ENCODE measurements at places on chromosomes 3 and 15.

GRCh38 chr15:84748274-84749110, at the start of gene ZNF592:
ZNF592 (plus strand) TSS chr15:84748592; CDS start chr15:84782676, 34,084 bp downstream.
- no peak for DNase-seq

GRCh38 chr15:79816571-79816970, 80.2 kb downstream of the MTHFS start:
- DNase-seq, result no peak

DNA sequence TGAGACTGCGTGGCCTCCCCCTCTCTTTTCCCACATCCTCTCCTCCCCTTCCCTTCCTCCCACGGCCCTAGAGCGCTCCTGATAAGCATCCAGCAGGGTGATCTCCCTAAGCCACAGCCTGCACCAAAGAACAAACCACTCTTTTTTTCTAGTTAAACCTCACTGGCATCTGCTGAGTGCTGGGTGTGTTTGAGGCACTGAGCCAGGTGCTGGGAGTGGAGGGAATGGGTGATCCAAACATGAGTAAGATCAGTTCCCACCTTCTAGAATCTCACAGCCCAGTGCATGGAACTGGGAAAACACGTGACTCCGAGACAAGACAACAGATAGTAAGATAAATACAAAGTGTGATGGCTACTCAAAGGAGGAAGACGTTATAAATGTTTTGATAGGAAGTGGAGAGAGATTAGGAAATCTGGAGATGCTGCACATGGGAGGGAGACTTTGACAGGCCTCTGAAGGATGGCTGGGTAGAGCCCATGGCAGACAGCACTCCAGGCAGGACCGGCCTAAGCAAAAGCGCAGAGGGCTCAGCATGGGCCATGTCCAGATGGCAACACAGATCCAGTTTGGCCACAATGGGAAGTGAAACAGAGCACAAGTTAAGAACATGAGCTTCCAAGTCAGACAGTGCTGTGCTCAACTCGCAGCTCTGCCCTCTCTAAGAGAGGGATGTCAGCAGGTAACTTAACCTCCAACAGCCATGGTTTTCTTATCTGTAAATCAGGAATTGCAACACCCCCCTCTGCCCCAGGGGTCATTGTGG, 55.6 kb downstream of the CCR3 start:
- DNase-seq, result peak; percentile 83

- DNase-seq, result no peak
Observed at GRCh38 chr15:84881520-84881830, 3.0 kb upstream of the SLC28A1 start.

GRCh38 chr3:119548341-119548740, 11.1 kb downstream of the CD80 start:
- no peak for DNase-seq

DNA sequence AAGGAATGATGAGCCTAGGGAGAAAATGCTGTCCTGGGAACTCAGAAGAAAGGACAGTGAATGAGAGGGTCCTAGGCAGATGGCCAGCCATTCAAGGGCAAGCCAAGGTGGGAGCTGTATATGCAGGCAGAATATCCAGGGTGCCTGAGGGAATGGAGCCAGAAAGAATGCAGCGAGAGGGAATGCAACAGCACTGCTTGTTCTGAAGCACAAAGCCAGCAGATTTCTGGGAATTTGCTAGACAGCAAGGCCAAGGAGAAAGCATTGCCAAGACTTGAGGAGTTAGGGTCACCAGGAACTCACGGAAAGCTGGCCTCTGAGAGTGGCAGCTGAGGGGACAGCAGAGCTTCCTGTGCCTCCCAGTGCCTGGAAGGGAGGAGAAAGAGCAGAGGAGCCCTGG, 200.6 kb downstream of the MYRIP start:
- no peak for DNase-seq

- no peak for DNase-seq
Observed at GRCh38 chr3:148643389-148643840, 54.3 kb upstream of the AGTR1 start.

DNA sequence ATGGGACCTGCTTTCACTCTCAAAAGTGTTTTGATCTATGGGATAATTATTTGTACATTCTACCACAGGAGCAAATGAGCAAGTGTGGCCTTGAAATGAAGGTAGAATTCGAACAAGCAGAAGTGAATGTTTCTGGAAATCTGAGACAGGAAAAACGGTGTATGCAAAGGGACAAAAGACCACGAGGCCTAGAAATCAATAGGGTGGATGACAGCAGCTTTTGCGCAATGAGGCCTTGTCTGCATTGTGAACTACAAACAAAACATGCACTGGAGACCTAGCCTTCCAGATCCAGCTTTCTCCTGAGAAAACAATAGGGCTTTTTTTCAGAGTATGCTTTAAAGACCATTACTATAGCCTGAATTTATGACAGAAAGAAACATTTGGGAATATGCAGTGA, 1137.0 kb downstream of the ROBO2 start:
- no peak for DNase-seq

- DNase-seq, result no peak
Observed at GRCh38 chr3:38551026-38551832, 55.1 kb downstream of the EXOG start.

GRCh38 chr15:83890587-83890986, 236.7 kb downstream of the ADAMTSL3 start:
- no peak for DNase-seq

- DNase-seq, result no peak
Observed at GRCh38 chr3:58135712-58136543, 74.8 kb downstream of the DNASE1L3 start.

DNA sequence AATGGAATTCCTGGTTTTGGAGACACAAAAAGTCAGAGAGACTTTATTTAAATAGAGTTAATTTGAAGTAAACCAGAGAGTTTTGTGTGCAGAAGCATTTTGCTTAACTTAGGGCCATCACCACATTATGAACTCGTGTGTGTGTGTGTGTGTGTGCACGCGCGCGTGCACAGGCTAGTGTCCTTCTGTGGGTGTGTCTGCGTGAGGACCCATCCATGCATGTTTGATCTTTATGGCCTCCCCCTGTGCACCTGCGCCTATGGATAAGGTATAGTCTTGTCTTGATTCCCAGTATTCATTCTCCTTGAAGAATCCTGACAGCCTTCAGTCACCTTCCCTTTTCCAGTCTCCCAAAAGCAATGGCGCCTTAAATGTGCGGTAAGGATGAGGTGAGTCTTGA, 26.0 kb downstream of the MUC20 start:
- no peak for DNase-seq

- no peak for DNase-seq
Observed at GRCh38 chr15:87805117-87805820, 451.3 kb downstream of the NTRK3 start.

GRCh38 chr3:106379251-106379750, 510.5 kb upstream of the CBLB start:
- DNase-seq, result no peak

GRCh38 chr15:98017150-98017964, 56.9 kb downstream of the ARRDC4 start:
- DNase-seq, result no peak

DNA sequence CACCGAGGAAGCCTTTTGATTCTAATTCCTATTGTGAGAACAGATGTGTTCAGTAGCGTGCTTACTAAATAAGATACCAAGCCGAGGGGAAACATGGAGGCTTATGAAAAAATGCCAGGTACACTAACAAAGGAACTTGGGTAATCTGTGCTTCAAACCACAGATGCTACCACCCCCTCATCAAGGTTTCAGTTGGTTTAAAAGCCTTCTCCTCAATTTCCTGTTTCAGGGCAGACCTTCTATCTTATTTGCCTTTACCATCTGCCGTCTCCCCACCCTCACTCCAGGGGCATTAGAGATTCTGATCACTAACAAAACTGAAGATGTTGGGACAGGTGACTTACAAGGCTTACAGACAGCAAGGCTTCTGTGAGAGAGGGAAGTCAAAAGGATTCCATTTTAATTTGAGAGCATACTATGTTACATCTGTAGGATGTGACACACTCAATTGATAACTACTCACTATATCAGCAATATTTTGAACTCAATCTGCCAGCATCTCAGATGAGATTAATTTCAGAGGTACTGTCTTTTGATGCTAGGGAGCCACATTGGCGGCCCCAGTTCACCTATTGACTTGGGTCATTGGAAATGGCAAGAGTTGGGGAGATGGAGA, 60.6 kb upstream of the PLCL2 start:
- no peak for DNase-seq

- DNase-seq, result no peak
Observed at GRCh38 chr3:55519019-55519418, 31.9 kb upstream of the WNT5A start.

DNA sequence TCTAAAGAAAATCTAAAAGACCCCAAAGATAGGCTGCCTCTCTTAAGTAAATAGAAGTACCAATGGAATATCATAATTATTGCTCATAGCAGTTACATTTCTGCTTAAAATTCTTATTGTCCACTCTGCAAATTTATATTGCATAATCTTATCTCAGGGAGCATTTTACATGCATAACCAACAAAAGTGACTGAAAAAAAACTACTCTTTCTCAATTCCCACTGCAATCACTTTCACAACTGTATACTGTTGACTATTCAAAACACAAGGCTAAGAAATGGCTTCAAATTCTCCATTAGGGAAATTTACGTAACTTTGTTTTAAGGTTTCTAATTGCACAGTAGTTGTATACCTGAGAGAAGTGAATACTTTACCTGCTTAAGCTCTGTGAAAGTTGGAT, 56.3 kb downstream of the HMG20A start:
- DNase-seq, result no peak

DNA sequence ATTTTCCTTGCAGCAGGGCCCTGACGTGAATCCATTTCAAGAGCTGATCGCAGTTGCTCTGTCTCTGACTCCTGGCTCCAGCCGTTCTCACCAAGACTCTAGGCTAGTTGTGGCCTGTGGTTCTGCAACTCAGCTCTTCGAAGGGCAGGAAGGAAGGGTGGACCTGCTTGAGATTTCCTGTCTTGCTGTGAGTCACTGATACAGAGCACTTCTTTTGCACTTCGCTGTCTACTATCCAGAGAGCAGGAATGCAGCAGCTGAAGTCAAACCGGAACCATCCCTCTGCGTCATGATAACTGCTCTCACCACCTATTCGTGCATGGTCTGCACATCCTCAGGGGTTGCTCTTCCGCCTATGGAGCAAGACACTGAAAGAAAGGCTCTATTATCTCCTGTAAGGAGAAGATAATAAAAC, 59.7 kb downstream of the RAP2B start:
- peak; percentile 98 for DNase-seq

DNA sequence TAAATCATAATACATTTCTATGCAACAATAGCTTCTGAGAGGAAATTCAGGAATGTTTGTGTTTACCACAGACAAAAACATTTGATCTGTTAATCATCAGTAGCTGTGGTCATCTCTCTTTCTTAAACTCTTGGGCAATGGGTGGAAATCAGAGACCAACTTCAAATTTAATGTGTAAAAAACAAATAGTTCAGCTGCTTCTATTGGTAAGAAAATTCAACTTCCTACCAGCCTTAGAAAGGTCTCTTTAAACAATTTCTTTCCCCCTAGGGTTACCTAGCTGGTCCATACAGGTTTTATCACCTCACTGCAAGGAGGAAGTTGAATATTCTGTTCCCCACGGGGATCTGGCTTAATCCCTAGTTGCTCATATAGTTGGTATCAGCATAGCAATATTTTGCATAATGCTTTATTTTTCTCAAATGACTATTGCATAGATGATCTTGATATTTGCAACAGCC, 20.3 kb upstream of the PPP4R2 start:
- DNase-seq, result no peak

GRCh38 chr3:101624857-101625256, 50.9 kb downstream of the PCNP start:
- DNase-seq, result no peak

GRCh38 chr15:70234256-70234905, 136.7 kb upstream of the TLE3 start:
- no peak for DNase-seq

- DNase-seq, result no peak
Observed at GRCh38 chr3:112365035-112365434, 32.1 kb downstream of the CD200 start.

DNA sequence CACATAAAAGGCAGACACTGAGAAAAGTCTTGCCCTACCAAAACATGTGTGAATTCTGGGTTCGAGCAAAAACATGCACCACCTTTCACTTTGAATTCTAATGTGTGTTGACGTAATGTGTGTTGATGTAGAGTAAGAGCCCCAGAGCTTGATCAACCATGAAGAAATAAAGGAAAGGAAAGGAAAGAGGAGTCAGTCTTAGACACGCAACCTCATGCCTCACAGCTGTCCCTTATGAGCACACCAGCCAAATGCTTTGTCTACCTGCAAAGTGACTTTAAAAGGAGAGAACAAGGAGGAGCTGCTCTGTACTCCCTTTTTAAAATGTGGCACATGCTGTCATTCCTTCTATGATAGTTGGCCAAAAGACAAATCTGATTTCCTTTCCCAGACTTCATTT, 80.8 kb downstream of the RFTN1 start:
- no peak for DNase-seq

- DNase-seq, result no peak
Observed at GRCh38 chr3:180267202-180267843, 230.6 kb upstream of the PEX5L start.

DNA sequence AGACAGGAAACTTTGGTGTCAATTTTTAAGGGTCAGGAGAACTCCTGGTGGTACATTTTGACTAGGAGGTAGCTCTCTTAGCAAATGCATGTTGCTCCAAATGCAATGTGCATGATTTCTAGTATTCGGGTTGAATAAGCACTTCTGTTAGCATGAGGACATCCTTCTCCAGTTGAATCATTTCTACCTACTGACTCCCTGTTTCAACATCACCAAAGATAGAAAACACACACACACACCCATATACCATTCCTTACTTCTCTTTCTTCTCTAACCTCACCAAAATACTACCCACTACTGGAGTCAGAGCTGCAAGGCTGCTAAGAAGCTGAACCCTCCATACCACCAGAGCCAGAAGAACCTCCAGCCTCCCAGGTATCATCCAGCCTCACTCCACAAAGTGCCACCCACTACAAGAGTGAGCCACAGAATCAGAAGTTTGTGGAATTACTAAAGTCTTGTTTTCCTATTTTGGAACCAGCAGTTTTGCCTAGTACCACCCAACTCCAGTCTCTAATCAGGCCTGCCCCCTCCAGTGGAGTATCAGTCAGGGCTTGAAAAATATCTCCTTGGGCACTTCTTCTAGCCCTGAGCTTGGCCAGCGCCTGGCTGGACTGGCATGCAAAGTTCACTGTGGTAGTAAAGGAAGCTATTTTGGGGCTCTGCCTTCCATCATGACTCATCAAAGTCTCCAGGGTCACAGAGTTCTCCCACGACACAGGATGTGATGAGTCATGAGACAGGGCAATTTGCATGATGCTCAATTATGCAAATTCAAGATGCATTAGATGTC, 110.3 kb downstream of the CYP19A1 start:
- peak; percentile 23 for DNase-seq

DNA sequence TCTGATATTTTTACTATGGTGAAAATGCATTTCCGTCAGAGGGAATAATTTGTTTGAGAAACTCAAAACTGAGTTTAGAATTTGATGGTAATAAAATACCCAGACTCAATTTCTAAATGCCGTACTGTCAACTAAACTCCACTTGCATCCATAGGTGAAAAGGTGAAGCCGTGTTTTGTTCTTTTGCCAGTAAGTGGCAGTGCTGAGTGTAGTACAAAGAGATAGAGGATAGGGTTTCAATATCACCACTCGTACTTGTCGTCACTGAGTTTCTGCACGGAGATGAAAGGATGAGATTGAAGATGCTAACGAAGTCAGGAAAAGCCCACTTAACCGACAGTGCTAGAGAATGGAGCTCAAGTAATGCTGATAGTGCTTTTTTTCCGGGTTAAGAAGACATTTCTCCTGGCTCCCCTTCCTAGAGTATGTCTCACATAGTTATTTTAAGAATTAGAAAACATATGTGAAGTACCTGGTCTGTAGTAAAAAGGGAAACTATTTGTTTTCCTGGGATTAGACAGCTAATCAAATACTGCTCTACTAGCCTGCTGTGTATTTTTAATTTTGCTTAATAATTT, 345.1 kb downstream of the IL5RA start:
- DNase-seq, result no peak

All from keratinocyte (primary cell).